ENCODE measurements at places on chromosomes 7 and 10. TPM values are rescaled to one million over a fixed set of nuclear protein-coding genes. Genes with fewer than 3 reads are reported as not detected.

Gene ITIH5
- polyA plus RNA-seq, result 42.2 TPM

Gene TYW1B
- 5.4 TPM for polyA plus RNA-seq

Gene TBX20
- polyA plus RNA-seq, result not detected

Gene CLRN3
- polyA plus RNA-seq, result not detected

- DNase-seq, result no peak
Measured at GRCh38 chr7:87702326-87702725, 74.1 kb downstream of the RUNDC3B start.

- no peak for DNase-seq
Measured at GRCh38 chr7:107580716-107581383, 804 bp downstream of the BCAP29 start.
